Foreskin fibroblast (primary cell): ENCODE measurements at places on chromosomes 6 and 20.

DNA sequence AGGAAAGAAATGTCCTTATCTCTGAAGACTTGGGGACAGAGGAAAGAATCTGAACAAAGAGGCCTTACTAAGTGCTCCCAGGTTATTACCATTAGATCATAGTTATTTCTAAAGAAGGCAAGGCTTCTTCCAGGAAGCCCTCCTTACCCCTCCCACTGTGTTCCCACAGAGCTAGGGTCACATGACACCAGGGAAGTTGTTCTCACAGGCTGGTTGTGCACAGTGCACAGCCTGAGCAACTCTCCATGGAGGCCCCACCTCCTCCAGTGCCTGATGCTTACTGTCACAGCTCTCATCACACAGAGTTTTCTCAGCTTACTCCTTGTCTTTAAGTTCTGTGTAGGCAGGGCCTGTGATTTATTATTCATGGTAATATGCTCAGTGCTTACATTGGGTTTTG, 68.9 kb upstream of the SCGN start:
- DNase-seq, result no peak

- DNase-seq, result peak; percentile 37
These were observed 191.6 kb upstream of the PRDM1 start for GRCh38 chr6:105894556-105894955.

GRCh38 chr6:111068109-111068865, 19.0 kb upstream of the SLC16A10 start:
- no peak for DNase-seq

DNA sequence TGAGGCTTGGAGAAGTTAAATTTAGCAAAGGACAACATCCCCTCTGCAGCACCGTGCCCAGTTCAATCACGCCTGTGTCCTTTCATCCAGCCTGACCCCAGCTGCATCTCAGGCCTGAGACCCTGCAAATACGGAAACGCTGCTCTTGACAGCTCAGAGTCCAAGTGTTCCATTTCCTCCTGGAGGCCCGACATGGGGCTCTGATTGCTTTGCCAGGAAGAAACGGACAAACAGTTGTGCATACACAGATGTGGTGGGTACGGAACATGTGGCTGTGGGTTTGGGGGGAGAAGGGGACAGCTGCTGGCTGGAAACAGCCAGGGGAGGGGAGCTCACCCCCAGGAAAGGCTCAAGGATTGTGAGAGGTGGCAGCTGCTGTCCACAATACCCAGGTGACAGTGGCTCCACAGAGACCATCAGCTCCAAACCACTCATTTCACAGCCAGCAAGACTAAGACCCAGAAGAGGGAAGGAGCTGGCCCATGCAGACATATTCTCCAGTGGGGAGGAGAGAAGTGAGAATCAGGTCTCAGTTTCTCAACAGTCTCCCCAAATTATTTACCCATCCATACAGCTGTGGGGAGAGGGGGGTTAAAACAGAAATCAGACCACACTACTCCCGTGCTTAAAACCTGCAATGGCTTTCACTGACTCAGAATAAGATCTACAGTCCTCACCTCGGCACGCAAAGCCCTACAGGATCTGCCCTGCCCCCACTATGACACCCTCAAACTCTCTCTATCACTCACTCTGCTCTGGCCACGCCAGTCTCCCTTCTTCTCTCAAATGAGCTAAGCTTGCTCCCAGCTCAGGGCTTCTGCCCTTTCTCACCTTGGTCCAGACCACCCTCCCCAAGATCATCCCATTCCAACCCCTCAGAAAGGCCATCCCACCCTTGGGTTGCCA, 89.1 kb downstream of the PREX1 start:
- peak; percentile 32 for DNase-seq

- no peak for DNase-seq
These were observed 13.3 kb downstream of the ELOVL5 start for GRCh38 chr6:53335224-53335994.

- DNase-seq, result no peak
These were observed 79.5 kb upstream of the RALGAPA2 start for GRCh38 chr20:20791664-20792568.

DNA sequence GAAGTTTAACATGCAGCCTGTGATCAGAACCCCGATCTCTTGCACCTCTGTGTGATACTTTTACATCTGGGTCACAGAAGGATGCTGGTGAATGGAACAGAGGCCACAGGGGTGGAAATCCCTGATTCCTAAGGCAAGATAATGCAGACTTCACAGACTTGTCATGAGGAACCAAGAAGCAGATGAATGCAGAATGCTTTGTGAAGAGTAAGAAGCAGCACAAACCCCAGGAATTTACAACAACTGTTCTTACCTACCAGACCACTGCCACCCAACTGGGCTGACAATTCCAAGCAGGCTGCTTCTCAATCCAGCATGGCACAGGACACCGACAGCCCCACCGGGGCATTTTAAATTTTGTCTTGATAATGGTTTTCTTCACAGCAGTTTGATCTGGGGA, 113.2 kb upstream of the CD93 start:
- no peak for DNase-seq

DNA sequence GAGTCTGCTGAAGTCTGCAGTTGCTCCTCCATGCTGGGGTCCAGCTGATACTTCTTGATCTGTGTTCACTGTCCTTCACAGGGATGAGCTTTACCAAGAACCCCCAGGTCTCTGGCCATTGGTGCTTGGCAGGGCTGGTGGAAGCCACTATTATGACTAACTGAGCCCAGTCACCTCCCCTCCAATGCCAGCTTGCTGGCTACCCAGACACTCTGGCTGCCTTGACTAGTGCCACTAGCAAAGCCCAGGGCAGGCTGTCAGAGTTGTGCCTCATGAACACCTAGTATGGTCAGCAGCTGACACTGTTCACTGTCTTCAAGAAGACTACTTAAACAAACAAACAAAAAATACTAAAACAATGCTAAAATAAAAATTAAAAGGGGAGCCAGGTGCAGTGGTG, 8.8 kb downstream of the ASIP start:
- no peak for DNase-seq

DNA sequence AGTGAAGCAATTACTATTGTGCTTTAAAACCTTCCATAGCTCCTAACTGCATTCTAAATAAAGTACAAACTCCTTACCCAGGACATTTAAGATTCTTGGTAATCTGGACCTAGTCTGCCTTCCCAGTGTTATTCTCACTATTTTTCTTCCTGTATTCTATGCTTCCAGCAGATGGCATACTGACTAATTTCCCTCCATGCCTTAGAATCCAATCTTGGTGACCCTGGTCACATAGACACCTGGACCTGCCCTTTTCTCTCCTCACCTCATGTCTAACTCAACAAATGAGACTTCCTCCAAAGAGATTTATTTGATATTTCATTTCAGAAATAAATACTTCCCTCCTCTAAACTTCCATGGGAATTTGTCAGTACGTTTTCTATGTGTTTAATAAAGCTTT, 25.8 kb downstream of the ROS1 start:
- DNase-seq, result no peak

GRCh38 chr6:168605964-168606363, 165.0 kb downstream of the SMOC2 start:
- DNase-seq, result no peak

DNA sequence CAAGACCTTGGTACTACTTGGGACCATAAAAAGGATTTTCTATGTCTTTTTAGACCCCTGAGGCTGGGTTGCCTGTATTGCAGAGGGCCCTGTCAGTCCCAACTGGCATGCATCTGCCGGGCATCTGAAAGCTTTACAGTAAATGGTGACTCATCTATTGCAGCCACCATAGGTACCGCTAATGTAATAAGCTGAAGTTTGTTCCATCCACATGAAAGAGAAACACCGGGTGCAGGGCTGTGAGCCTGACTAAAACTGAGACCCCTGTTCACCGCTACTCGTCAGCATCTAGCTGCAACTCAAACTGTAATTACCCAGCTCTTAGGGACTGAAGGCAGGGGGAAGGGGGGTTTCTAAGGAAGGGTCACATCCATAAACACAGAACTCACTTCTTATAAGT, 49.5 kb downstream of the TRERF1 start:
- peak; percentile 66 for DNase-seq

- DNase-seq, result peak; percentile 67
These were observed 861.1 kb downstream of the DHX35 start for GRCh38 chr20:39823224-39823623.

GRCh38 chr6:56756791-56757587, 114.3 kb upstream of the DST start:
- no peak for DNase-seq

GRCh38 chr20:50321797-50322480, 131.3 kb downstream of the CEBPB start:
- DNase-seq, result no peak

- no peak for DNase-seq
These were observed 3.0 kb downstream of the GLP1R start for GRCh38 chr6:39051399-39052122.

DNA sequence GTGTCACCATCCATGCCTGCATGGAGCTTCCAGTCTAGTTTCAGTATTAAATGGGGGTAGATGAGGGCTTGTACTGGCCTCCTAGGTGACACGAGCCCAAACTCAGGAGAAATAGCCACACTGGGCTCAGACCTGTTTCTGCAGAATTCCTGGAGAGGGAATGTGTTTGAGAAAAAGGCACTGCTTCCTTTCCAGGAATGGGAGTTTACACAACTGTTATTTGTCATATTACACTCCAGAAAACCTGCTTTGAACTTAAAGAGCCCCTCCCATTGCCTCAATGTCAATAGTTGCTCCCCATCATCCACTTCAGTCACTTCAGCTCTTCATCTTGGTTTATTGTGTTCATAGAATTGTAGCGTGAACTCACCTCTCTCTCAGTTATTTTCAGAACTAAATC, 151.5 kb downstream of the CFAP61 start:
- DNase-seq, result no peak

GRCh38 chr20:31962761-31963160, 5.2 kb upstream of the XKR7 start:
- DNase-seq, result no peak

DNA sequence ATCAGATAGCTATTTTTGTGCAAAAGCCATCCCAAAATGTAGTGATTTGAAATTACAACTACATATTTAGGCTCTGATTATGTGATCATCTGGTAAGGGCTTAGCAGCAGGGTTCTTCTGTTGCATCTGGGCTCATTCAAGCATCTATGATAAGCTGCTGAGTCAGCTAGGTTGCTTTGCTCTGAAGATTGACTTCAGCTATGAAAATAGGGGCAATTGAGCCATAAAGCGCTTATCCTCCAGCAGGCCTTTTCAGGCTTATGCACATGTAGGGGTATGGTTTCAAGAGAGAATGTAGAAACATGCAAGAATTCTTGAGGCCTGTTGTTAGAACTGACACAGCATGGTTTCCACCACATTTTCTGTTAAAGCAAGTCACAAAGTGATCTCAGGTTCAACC, 114.1 kb downstream of the PLCB1 start:
- no peak for DNase-seq

- DNase-seq, result no peak
These were observed 41.7 kb upstream of the ZBP1 start for GRCh38 chr20:57661746-57662455.

DNA sequence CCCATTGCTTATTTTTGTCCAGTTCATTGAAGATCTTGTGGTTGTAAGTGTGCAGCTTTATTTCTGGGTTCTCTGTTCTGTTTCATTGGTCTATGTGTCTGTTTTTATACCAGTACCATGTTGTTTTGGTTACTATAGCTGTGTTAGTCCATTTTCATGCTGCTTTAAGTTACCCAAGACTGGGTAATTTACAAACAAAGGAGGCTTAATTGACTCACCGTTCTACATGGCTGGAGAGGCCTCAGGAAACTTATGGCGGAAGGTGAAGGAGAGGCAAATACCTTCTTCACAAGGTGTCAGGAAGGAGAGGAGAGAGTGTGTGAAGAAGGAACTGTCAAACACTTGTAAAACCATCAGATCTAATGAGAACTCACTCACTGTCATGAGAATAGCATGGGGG, 29.9 kb upstream of the FERMT1 start:
- no peak for DNase-seq

GRCh38 chr20:21391185-21391971, 5.9 kb downstream of the NKX2-4 start:
- no peak for DNase-seq

DNA sequence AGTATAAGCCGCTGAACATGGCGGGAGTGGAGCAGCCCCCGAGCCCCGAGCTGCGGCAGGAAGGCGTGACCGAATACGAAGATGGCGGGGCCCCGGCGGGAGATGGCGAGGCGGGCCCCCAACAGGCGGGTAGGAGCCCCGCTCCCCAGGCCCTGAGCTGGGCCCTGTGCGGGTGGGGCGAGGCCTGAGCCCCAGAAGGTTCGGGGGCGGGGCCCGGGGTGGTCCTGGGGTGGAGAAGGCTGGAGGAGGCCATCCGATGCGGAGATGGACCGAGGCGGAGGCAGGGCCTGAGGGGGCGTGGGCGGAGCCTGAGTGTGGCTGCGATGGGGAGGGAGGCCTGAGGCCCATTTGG, 7.1 kb downstream of the L3MBTL1 start:
- DNase-seq, result peak; percentile 50

DNA sequence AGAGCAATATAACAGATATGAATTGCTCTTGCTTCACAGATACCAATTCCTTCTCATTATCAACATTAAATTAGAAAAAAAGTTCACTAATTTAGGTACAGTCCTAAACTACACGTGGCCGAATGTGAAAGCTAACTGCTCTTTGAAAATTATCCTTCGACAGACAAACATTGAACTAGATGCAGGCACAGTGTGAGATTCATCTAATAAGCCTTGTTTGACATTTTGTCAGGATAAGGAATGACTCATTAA, 1.1 kb downstream of the FAM184A start:
- no peak for DNase-seq

DNA sequence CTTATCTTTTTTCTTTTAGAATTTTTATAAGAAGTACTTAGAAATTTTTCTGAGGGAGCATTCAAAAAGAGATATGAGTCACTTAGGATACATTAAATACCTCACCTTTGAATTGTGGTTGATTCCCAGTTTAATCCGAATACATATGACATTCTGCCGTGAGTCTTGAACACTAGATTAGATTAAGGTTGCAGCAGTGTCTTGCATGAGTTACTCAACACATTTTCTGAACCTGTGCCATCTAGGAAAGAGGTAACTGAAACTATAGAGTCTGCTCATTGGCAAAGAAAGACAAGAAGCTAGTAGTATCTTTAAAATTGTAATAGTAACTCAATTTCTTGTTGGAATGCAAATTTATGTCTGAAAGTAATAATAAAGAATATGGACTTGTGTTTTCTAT, 14.9 kb downstream of the PEX3 start:
- DNase-seq, result no peak

- DNase-seq, result no peak
These were observed 7.1 kb upstream of the ADGRG6 start for GRCh38 chr6:142294679-142295078.
